ENCODE measurements at places on chromosomes 2 and 18.
A peak's percentile ranks its signal among the peaks of the same experiment; 100 is the strongest.

DNA sequence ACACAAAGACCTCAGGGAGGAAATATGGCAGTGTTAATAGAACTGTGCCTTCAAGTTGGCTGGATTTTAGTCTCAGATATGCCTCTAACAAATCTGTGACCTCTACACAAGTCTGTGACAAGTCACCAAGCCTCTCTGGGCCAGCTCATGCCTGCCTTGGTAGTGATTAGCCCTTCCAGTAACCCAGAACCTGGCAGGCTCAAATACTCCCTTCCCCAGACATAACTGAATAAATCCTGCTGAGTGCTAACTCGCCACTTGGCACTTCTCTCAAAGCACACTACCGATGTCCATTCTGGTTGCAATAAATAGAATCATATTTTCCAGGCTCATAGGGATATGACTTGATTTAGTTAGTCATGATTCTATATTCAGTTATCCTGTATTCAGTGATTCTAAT lies 15.3 kb upstream of the THSD7B start:
- DNase-seq = no peak

GRCh38 chr18:54479365-54479764 lies 111.7 kb upstream of the DYNAP start:
- peak; percentile 34 for DNase-seq

GRCh38 chr18:2147476-2148230 lies 423.7 kb downstream of the METTL4 start:
- peak; percentile 99 for DNase-seq

- no peak for DNase-seq
Measured at GRCh38 chr2:156333951-156334495, 1.5 kb upstream of the NR4A2 start.

- no peak for DNase-seq
Measured at GRCh38 chr2:212157012-212157411, 381.6 kb downstream of the ERBB4 start.

GRCh38 chr2:205835923-205836322 lies 153.6 kb downstream of the NRP2 start:
- no peak for DNase-seq

GRCh38 chr18:67410075-67411070 lies 106.1 kb downstream of the DSEL start:
- no peak for DNase-seq

DNA sequence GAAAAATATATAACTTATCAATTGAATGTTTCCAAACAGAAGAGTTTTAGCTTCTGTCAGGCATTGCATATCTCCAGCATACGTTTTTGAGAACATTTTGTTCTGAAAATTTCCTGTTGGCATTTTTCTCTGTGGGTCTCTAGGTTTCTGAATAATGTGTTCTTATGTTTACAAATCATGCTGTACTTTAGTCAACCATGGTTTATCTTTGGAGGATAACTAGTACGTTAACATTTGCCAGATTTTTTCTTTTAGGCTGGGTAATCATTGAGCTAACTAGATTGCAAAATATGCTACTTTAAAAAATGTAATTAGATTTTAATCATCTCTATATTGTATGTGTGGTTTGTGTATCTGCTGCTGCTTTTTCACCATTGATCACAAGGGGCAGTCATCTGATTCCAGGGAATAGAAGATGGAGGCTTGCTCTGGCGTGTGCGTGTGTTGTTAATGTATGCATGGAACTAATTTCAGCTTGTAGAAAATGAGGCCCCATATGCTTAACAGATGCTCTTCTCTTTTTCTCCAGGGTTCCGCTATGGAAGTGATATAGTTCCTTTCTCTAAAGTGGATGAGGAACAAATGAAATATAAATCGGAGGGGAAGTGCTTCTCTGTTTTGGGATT lies 21.3 kb downstream of the XRCC5 start:
- no peak for DNase-seq

DNA sequence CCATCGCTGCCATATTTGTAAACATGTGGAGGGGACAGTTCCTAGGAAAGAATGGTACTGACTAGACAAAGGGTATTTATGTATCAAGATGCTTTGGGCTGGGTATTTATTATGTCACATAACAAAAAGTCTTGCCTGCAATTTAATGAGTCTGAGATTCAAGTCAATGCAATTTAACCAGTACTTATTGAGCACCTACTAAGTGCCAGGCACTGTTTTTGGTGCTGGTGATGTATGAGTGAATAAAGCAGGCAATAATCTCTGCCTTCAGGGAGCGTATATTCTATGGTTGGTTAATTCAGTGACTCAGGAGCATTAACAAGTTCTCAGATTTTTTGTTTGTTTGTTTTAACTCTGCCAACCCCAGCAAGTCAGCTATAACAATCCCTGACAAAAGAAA lies 24.6 kb upstream of the ACVR1 start:
- DNase-seq = no peak

Measured in bronchial epithelial cell (primary cell).